ENCODE measurements at places on chromosomes 12 and 14.

GRCh38 chr12:88153959-88154358, 11.9 kb downstream of the TMTC3 start:
- DNase-seq, result no peak

- DNase-seq, result no peak
These were observed 17.6 kb upstream of the AEBP2 start for GRCh38 chr12:19421503-19422282.

GRCh38 chr14:31716208-31716607, 155.0 kb downstream of the NUBPL start:
- DNase-seq, result no peak

GRCh38 chr14:66445936-66446335, 40.2 kb upstream of the CCDC196 start:
- no peak for DNase-seq

DNA sequence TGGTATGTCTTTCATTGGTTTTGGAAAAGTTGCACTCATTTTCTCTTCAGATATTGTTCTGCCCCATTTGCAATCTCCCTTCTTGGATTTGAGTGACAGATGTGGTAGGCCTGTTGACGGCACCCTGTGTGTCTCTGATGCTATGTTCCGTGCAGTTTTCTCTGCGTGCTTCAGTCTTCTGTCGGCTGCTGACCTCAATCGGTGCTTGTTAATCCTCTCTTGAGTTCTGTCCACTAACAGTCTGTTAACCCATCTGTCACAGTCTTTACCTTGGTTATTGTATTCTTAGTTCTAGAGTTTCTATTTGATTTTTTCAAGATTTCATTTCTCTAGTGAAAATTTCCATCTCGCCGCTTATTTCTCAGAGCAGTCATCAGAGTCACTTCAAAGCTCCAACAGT, 20.7 kb upstream of the PLD4 start:
- no peak for DNase-seq
